A673 (cell line): ENCODE measurements at places on chromosomes 2 and 18.

DNA sequence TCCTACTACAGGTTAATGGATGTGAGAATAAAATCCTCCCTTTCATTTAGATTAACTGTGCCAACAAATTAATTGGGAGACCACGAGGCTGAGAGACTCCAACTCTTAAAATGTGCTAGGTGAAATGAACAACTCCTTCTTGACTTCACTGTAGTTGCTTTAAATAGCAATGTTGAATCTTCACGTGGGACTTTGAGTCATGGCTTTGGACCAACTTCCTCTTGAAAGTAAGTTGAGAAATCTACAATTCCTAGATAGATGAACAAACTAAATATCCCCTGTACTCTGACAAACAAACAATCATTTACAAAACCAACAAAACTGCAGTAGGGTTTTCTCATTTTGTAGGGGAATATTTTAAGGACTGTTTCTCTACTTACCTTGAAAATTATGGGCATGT, 291.9 kb upstream of the SPRED2 start:
- no peak for DNase-seq

DNA sequence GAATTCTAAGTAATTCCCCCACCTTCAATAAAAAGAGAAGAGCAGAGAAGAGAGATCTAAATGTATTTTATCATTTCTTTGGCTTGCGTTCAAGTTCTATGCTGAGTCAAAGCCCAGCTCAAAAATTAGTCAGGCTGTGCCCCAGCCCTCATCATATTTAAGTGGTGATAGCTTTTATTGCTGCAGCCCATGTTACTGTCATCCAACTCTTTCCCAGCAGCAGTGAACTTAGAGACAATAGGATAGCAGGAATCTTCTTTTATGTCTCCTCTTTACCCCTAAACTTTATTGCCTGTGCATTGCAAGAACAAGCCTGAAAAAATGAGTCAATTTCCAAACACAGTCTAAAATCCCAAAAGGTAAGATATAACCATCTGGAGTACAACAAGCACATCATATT, 1599.3 kb upstream of the PIK3C3 start:
- no peak for DNase-seq

GRCh38 chr2:147197754-147198483, 646.9 kb upstream of the ACVR2A start:
- no peak for DNase-seq

- DNase-seq = no peak
These were observed 95.4 kb downstream of the MTA3 start for GRCh38 chr2:42663828-42664227.

GRCh38 chr18:35172451-35173035, 68.3 kb upstream of the ZNF397 start:
- no peak for DNase-seq

GRCh38 chr2:152166633-152167032, 8.9 kb downstream of the STAM2 start:
- no peak for DNase-seq

- peak; percentile 48 for DNase-seq
These were observed 1660.6 kb upstream of the NXPH2 start for GRCh38 chr2:140440815-140441214.

- no peak for DNase-seq
These were observed 38.5 kb upstream of the RND3 start for GRCh38 chr2:150526006-150526405.

DNA sequence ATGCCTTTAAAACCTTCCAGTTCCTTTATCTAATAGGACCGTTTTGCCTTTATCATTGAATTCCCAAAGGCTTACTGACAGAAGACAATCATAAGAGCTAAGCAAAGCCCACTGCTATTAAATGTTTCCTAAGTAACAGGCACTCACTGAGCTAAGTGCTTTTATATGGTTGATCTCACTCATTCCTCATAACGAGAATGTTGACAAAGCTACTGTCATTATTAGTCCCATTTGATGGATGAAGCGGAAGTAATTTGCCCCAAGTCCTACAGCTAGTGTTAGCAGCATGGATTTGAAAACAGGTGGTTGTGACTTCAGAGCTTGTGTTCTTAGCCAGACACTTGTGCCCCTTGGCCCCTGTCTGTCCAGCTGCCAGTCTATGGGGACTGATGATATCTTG, 134.8 kb upstream of the SERPINE2 start:
- DNase-seq = peak; percentile 83

DNA sequence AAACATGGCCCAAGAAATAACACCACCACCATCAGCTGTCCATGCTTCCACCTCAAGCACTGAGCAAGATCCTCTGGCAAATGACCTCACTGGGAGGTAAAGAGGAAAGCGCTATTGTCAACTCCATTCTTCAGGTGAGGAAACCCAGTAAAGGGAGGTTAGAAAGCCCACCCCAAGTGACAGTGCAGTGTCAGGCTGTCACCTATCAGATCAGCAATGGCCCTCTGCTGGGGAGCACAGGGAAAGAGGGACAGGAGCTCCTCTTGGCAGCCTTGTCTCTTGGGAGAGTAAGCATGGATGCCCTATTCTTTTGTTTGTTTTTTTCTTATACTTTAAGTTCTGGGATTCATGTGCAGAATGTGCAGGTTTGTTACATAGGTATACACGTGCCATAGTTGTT, 104.3 kb upstream of the DAPL1 start:
- DNase-seq = no peak

DNA sequence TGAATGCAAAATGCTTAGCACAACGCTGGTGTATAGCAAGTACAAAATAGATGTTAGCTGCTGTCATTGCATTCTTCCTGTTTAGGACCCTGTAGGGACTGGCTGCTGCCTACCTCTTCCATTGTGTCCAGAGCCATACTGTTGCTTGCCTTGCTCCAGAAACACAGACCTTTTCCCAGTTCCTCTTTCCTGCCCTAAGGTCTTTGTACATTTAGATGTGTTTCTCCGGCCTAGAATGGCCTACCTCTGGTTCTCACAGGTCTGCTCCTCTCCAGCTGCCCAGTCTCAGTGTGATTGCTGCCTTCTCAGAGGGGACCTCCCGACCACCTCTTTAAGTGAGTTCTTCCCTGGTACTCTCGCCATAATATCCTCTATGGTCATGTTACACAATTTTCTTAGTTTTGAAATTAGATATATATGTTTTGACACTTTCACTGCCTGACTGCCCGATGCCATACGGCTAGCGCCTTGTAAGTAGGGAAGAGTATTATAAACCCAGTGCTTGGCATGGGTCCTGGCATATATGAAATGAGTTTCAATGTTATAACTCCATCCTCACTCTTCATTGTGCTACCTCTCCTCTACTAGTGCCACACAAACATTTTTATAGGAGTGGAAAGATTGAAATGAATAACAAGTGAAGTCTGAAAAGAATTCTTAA, 48.3 kb downstream of the RFTN2 start:
- no peak for DNase-seq

DNA sequence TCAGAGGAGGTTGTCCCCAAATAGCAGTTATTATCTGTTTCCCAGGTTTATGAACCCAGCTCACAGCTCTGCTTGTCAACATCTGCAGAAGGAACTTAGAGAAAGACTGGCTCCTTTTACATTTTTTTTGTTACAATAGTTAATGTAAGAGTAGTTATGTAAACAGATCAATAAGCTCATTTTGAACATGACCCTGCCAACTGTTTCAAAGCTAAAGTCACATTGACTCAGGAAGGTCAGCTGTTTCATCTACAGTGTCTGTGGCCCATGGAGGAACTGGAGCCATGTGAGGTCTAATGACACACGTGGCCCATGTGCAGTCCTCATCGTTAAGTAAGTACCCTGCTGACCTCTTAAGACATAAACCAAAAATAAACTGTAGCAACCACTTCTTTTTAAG, 97.1 kb downstream of the SH3RF3 start:
- DNase-seq = no peak

DNA sequence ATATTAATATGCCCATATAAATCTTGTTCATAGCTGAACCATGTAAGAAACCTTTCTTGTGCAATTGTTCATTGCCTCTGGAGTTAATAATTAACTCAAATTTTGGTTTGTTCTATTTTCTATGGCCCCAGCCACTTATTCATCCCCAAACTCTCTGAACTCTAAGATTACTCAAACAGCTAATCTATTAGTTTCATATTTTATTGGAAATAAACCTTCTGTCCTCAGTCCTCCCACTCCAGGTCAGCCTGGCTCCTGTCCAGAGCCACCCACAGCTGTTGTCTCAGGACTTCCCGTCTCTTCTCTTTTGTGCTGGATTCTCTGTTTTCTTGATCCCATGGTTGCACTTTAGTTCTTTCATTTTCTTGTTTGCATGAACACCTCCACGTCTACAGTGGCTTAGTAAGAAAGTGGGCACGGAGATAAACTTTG, 4.4 kb upstream of the RNF103 start:
- DNase-seq = no peak

GRCh38 chr2:83802604-83803003, 656.5 kb downstream of the SUCLG1 start:
- DNase-seq = no peak

GRCh38 chr2:45008296-45009129, 739 bp downstream of the SIX2 start:
- DNase-seq = no peak

- no peak for DNase-seq
These were observed 737.1 kb downstream of the TDRD15 start for GRCh38 chr2:21860907-21861306.

DNA sequence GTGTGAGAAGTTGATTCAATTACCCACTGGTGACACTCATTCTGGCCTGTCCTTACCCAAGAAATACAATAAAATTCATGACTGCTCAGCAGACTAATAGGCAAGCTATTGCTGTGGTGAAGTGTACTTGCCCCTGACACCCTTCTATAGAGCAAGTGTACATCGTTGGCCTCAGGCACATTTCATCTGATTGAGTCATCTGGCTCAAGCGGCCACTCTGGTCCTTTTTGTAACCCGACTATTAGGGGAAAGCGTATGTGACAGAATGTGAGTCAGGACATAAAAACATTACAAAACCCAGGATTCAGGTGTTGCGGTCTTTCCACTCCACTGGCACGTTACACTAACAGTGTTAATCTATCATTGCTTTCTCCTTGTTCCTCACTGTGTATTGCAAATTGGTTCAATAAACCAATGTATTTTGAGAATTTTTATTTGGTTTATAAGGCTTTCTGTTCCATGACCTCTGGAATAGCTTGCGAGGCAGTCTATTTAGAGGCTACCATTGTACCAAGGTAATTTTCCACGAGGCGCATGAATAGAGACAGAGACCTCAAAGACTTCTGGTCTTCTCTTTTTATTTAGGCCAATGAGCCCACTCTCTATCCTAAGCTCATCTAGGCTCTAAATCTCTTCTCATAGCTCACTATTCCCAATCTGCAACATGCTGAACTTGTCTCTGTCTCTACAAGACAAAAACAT, 10.2 kb upstream of the TTC32 start:
- no peak for DNase-seq

DNA sequence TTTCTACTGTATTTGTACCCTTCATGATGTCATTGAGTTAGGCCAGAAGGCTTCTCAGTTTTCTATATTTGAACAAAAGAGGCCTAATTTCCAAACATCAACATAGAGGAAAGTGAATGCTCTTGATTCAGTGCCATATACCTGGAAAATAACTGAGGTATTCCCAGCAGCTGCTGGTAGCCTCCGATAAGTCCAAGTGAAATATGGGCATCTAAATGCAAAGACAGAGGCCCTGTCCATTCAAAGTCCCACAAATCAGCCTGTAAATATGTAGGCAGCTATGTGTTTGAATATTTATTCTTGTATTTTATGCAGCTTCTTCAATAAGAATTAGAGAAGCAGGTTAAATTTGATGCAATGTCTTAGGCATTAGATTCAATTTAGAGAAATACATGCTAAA, 89.5 kb upstream of the DPP10 start:
- no peak for DNase-seq

- DNase-seq = peak; percentile 57
These were observed 17.0 kb upstream of the BCL2 start for GRCh38 chr18:63336366-63337099.

- DNase-seq = no peak
These were observed 4.9 kb downstream of the KCNE4 start for GRCh38 chr2:223056701-223057418.

GRCh38 chr2:191302459-191303139, 57.4 kb downstream of the MYO1B start:
- peak; percentile 30 for DNase-seq

DNA sequence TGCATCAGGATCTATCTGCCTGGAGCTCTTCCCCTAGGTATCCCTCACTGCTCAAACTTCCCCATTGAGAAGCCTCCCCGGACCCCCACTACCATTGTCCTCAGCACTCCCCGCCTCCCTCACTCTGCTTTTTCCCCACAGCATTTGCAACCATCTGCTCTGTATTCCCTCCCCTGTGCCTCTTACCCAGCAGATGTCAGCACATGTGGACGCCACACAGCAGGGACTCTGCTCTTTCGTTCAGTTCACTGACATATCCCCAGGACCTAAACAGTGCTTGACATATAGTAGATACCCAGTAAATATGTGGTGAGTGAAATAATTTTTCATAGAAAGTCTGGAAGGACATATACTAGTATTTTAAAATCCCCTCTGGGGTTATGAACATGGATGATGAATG, 101.1 kb downstream of the TMEM247 start:
- no peak for DNase-seq

DNA sequence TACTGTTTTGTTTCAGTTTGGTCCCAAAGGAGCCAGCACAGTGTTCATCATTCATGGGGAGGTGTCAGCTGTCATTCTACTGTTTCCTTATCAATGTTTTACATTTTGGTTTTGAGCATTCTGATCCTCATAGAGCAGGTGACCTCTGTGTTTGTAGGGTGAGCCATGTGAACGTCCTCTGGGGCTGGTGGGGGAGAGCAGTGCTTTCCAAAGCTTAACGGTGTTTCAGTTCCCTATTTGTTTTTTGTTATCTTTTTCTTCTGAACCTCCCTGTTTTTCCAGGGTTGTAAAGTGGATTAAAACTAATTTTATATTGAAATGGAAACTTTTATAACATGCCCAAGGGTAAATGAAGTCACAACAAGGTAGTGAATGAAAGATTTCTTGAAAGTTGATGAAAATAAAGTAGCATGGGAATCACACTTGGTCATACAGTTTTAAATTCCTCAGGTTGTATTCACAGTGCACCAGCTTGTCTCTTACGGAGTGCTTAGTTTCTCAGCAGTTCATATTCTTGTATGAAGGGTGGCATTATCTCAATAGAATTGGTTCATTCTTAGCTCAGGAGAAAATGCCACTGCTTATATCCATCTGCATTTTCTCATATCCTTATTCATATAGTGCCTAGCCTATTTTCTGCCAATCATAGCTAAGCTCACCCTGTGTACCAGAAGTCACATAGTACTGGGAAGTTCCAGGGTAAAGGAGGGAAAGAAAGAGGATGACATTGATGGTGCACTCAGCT, 54.5 kb downstream of the MAP4K4 start:
- no peak for DNase-seq

- DNase-seq = no peak
These were observed 75.6 kb upstream of the UXS1 start for GRCh38 chr2:106269591-106270291.

DNA sequence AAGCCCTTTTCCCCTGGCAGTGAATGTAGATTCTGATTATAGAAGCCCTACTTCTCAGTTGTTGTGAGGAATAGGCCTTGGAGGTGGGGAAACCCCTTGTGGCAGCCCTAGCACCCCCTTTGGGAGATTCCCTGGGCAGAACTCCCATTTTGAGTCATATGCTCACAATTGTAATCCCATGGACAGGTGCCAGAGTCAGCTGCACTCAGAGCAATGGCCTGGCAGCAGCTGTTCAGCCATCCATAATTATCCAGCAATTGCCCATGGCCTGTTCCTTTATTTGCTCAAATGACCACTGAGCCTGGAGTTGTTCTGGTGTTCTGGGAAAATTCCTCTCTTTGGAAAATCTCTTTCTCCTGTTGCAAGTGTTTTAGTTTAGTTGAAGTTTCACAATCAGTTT, 71.7 kb downstream of the PTRHD1 start:
- peak; percentile 32 for DNase-seq

GRCh38 chr2:80246534-80246933, 58.0 kb downstream of the LRRTM1 start:
- DNase-seq = no peak
